ENCODE measurements at places on chromosomes 3 and 15.

DNA sequence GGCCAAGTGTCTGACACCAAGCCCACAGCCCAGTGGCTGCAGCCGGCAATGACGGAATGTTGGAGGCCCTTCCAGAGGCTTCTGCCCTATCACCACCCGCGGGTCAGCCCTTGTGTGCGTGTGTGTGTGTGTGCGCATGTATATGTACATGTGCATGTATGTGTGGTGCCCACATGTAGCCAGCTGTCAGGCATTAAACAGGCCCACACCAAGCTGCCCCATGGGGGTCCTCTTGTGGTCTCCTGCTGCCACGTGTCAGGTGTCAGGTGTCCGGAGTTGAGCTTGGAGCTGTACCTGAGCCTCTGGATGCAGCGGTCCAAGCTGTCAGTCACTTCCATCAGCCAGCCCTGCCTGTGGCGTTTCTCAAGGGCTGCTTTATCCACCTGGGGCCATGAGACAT is 13.9 kb downstream of the UROC1 start:
- peak; percentile 63 for DNase-seq

DNA sequence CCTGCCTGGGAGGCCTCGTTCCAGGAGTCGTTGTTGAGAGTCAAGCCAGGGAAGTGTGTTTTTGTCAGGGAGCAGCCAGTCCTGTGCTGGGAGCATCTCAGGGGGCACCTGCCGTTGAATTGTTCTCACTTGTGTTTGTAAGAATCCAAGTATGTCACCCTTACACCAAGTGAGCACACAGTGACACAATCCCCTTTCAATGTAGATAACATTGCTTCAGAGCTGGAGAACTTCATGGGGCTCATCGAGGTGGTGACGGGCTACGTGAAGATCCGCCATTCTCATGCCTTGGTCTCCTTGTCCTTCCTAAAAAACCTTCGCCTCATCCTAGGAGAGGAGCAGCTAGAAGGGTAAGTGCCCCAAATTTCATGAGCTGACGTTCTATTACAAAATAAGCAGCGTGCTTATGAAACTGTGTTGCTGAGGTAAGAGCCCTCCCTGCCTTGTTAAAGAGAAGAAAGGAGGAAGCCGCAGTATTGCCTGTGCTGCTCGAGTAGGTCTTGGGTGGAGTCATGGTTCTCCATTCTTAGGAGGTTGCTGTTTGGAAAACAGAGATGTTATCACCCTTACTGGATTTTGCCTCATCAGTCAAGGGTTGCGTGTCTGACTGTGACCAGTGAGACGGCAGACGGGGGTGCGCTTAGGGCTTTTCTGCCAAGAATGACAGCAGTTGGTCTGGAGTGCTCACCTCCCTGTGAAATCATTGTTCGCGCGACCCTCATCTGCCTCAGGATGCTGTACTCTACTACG is 108.1 kb downstream of the PGPEP1L start:
- DNase-seq, result peak; percentile 83

DNA sequence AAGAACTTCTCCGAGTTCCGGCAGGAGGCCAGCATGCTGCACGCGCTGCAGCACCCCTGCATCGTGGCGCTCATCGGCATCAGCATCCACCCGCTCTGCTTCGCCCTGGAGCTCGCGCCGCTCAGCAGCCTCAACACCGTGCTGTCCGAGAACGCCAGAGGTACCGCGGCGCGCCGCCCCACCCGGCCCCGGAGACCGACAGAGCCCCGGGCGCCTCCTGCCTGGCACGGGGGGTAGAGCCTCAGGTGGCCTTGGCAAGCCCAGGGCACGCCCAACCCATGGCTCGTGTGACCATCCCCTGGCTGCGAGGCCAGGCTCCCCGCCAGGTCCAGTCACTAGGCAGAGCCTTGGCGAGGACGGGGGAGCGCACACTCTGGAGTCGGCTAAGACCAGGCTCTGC is 134.1 kb downstream of the LRRK1 start:
- DNase-seq, result peak; percentile 59

DNA sequence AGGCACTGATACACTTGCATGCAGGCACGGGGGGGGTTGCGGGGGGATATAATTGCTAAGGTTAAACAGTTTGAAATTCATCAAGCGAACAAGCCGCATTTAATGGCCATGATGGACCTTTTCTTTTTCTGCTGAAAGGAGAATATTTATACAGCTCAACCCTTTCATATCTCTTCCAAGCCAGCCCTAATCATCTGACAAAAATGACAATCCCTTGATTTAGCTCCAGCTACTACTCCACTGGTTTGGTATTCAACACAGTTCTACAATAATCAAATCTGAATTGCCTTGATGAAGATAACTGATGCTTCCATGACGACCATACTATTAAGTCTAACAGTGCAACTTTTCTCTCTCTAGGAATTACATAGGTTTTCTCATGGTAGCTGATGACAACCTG is 374.9 kb downstream of the PLCL2 start:
- no peak for DNase-seq

- DNase-seq, result no peak
Observed at GRCh38 chr3:62723914-62724217, 151.3 kb downstream of the CADPS start.

DNA sequence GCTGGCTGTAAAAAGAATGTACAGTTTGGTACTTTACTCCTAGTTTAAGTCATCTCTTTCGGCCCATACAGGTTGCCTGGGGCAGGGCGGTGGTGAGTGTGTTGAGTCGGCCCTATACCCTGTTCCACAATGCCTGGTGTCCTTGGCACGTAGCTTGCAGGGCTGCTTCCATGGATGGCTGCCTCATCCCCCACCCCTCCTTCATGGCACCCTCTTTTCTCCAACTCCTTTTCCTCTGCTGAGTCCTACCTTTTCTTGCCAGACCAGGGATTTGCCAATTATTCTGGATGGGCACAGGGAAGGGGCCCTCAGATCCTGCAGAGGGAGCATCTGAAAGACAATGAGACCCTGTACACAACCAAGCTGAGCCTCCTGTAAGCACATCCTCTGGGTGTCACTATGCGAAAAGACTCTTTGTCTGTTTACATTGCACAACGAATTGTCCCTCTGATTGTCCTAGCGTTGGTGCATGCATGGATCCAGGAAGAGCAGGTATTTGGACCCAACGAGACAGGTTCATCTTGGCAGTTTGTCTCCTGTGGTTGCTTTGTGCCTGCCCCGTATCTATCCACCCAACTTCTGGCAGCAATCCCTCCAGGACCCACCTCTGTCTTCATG is 73.6 kb upstream of the CGNL1 start:
- no peak for DNase-seq

DNA sequence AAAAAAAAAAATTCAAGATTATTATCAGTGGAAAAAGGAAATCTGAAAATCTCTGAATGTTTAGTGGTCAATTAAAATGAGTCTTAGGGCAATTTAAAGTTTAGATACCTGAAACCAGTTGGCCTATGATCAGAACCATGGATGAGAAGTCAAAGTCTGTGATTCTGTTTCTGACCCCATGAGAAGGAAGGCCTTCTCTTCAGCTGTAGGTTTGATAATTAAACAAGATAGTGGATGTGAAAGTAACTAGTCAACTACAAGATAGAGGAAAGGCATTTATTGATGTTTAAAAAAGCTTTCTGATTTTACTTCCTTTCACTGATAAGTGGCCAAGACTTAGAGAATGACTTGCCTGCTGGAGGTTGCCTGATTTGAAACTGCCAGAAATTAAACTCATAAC is 8.7 kb downstream of the PLS1 start:
- DNase-seq, result no peak

DNA sequence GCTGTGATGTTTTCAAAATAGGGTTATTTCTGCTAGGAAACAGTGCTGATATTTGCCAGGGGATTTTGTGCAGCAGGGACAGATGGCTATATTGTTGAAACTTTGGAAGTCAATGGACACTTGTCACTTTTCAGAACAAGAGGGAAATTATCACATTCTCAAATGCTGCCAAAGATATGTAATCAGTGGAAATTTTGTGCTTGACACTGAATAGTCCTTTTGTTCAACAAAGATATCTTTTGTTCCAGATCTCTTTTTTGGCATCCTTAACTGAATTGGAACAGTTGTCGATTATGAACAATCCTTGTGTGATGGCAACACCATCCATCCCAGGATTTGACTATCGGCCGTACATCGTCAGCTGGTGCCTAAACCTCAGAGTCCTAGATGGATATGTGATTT is 7.8 kb downstream of the CEP97 start:
- DNase-seq, result no peak

All from spleen (tissue), 13 donors.